ENCODE measurements at places on chromosomes 2 and 18. TPM values are rescaled to one million over a fixed set of nuclear protein-coding genes. Genes with fewer than 3 reads are reported as not detected.

- no peak for DNase-seq
- no peaks in the 10 kb centered on the region for H3K27me3 ChIP-seq
- H3K4me1 ChIP-seq = no peaks in the 10 kb centered on the region
- H3K27ac ChIP-seq = no peak overlapping the region
These were observed 4.5 kb downstream of the INPP5D start for GRCh38 chr2:233064530-233065199.

DNA sequence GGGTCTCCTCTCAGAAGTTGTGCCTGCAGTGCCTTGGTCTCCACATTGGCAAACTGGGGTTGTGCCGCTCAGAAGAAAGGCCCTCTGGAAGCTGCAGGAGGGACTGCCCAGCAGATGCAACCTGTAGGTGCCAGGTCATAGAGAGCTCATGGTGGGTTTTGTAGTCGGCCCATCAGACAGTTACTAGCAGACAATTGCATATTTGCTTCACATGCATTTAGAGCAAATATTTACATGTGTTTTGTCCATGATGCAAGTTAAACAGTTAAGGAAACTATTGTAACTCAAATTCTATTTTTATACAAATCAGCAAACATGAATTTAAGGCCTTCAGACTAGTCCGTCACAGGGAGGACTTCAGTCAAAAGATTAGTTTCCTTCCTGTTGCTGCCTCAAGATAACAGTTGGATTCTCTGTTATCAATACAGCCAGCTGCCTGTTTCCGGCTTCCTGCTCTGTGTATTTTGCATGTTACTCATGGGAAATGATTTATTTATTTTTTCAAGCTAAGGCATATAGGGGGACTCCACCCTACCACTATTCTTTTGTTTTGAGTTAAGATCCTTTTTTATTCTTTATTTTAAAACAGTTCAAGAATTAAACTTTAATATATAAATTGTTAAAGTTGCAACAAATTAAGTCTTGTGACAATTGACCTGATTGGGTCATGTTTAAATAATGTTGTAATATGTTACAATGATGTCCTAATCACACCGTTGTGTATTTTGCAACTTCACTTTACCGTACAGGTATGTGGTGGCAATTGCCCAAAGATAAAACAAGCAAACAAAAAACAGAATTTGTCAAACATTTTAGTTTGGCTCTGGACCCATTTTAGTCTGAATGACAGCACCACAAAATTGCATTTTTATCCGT is 133.5 kb downstream of the SPTBN1 start:
- peaks cover 2% of the 10 kb centered on the region for H3K4me1 ChIP-seq
- peak; percentile 45 for DNase-seq
- H3K36me3 ChIP-seq = no peaks in the 10 kb centered on the region
- no peak overlapping the region for H3K27ac ChIP-seq
- no peaks in the 10 kb centered on the region for H3K27me3 ChIP-seq

DNA sequence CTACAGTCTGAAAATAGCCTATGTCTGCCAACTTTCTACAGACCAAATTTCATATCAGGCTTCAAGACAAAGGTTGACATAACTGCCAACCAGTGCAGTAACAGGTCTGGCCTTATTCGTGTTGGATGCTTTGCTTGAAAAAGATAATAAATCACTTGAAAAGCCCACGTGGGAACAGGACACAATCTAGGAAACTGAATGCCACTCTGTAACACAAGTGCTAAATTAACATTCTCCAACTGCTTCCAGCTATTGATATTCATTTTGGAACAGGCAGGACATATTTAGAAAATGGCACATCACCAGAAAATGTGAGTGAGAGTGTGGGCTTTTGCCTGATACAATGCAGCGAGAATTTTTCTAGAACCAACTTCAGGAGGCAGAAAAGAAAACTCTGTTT is 165.9 kb upstream of the CCDC150 start:
- no peak for DNase-seq
- H3K27ac ChIP-seq = no peak overlapping the region
- H3K27me3 ChIP-seq = no peaks in the 10 kb centered on the region
- no peaks in the 10 kb centered on the region for H3K36me3 ChIP-seq
- no peaks in the 10 kb centered on the region for H3K4me1 ChIP-seq

- no peaks in the 10 kb centered on the region for H3K4me1 ChIP-seq
- DNase-seq = no peak
- H3K27ac ChIP-seq = no peak overlapping the region
- H3K4me3 ChIP-seq = no peak overlapping the region
- H3K27me3 ChIP-seq = no peaks in the 10 kb centered on the region
These were observed 3.1 kb downstream of the NEU4 start for GRCh38 chr2:241811952-241812729.

The SLC19A3 gene
- total RNA-seq = 0.17 TPM

DNA sequence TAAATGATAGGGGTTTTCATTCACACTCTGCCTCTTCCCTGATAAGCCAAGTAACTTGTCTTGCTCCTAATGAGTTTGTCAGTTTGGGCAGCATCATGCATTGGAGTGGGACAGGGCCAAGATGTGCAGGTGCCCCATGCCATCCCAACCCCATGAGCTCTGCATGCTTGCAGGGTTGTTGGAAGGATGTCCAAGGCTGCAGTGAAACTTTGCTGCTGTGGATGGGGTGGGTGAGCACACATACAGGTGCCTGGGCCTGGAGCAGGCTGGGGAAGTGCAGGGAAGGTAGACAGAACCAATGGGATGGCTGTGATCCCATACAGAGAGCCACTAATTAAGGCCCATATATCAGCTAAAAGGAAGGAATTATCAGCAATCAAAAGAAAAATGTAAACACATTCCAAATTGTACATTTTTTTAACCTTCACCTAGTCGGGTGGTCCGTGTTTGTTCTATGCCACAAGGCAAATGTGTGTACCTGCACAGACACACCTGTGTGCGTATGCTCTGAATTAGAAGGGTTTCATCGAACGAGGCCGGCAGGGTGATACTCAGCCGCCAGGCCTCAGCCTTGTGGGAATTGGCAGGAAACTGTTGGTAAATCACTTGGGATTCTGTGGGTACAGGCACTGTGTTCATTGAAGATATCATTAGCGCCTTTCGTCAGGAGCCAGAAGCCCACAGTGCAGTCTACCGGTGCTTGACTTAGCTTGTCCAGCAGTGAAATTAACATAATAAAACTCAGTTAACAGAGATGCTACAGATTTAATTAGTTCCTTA is 342.9 kb downstream of the MYCN start:
- H3K4me3 ChIP-seq = no peak overlapping the region
- no peak overlapping the region for H3K27ac ChIP-seq

GRCh38 chr18:34592961-34593382 is 117.1 kb upstream of the DTNA start:
- no peaks in the 10 kb centered on the region for H3K36me3 ChIP-seq
- H3K27ac ChIP-seq = peak overlapping the region; percentile 13
- peak overlapping the region; percentile 59 for H3K4me3 ChIP-seq
- H3K4me1 ChIP-seq = peaks cover 7% of the 10 kb centered on the region
- peak; percentile 74 for DNase-seq

The PARD6G gene
- total RNA-seq = 2.1 TPM

GRCh38 chr2:38381381-38382143 is 4.5 kb upstream of the ATL2 start:
- no peak overlapping the region for H3K27ac ChIP-seq
- DNase-seq = no peak
- no peak overlapping the region for H3K4me3 ChIP-seq
- H3K27me3 ChIP-seq = no peaks in the 10 kb centered on the region
- no peaks in the 10 kb centered on the region for H3K4me1 ChIP-seq

DNA sequence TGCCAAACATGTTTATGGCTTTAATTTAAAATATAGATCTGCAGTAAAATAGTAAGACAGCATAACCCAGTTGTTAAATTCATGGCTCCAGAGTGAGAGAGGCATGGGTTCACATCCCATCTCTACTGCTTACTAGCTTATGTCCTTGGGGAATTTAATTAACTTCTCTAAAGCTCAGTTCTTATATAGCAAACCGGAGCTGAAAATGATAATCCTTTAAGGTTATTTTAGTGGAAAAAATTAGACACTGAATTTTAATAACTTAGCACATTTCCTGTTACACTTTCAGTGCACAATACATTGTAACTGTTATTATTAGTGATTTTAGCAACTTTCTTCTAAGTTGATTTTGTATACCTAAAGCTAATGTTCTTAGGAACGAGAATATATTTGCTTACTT is 14.8 kb downstream of the SCN9A start:
- no peak overlapping the region for H3K27ac ChIP-seq
- no peak overlapping the region for H3K4me3 ChIP-seq
- DNase-seq = no peak
- H3K4me1 ChIP-seq = peaks cover 3% of the 10 kb centered on the region
- H3K36me3 ChIP-seq = no peaks in the 10 kb centered on the region

The RPRD1A gene
- total RNA-seq = 38.0 TPM

The VIL1 gene
- not detected for total RNA-seq

- H3K36me3 ChIP-seq = no peaks in the 10 kb centered on the region
- H3K4me3 ChIP-seq = no peak overlapping the region
- no peaks in the 10 kb centered on the region for H3K4me1 ChIP-seq
- H3K27ac ChIP-seq = no peak overlapping the region
- DNase-seq = no peak
These were observed 499.0 kb downstream of the CPS1 start for GRCh38 chr2:211055438-211055837.

- H3K4me1 ChIP-seq = peaks cover 2% of the 10 kb centered on the region
- H3K36me3 ChIP-seq = no peaks in the 10 kb centered on the region
- DNase-seq = peak; percentile 71
- no peaks in the 10 kb centered on the region for H3K27me3 ChIP-seq
- no peak overlapping the region for H3K27ac ChIP-seq
These were observed 69.3 kb downstream of the NOL10 start for GRCh38 chr2:10620481-10620880.

The CYRIA gene
- total RNA-seq = 10.2 TPM

The CCDC68 gene
- total RNA-seq = 8.3 TPM

The FAM124B gene
- total RNA-seq = not detected

- no peaks in the 10 kb centered on the region for H3K4me1 ChIP-seq
- peak overlapping the region; percentile 22 for H3K27ac ChIP-seq
- H3K36me3 ChIP-seq = no peaks in the 10 kb centered on the region
These were observed 2.2 kb downstream of the COL5A2 start for GRCh38 chr2:189177251-189177840.

- H3K27ac ChIP-seq = no peak overlapping the region
- DNase-seq = peak; percentile 82
- no peak overlapping the region for H3K4me3 ChIP-seq
- H3K36me3 ChIP-seq = no peaks in the 10 kb centered on the region
These were observed 60.5 kb downstream of the KLHL29 start for GRCh38 chr2:23445450-23445868.

- H3K27ac ChIP-seq = no peak overlapping the region
- H3K4me1 ChIP-seq = no peaks in the 10 kb centered on the region
- H3K36me3 ChIP-seq = no peaks in the 10 kb centered on the region
- H3K4me3 ChIP-seq = no peak overlapping the region
These were observed 188.8 kb downstream of the PTPRM start for GRCh38 chr18:7755753-7756475.

The TMEM237 gene
- total RNA-seq = 23.8 TPM

GRCh38 chr2:21438949-21439348 is 315.2 kb downstream of the TDRD15 start:
- peak overlapping the region; percentile 36 for H3K27ac ChIP-seq
- H3K4me1 ChIP-seq = no peaks in the 10 kb centered on the region
- no peaks in the 10 kb centered on the region for H3K36me3 ChIP-seq
- no peaks in the 10 kb centered on the region for H3K27me3 ChIP-seq

The SERPINB10 gene
- total RNA-seq = not detected
